Body of pancreas (tissue), 4 donors: ENCODE measurements at places on chromosomes 1 and 21. TPM values are rescaled to one million over a fixed set of nuclear protein-coding genes. Genes with fewer than 3 reads are reported as not detected.
A peak's percentile ranks its signal among the peaks of the same experiment; 100 is the strongest.

GRCh38 chr21:42665026-42665425 is 11.6 kb downstream of the PDE9A start:
- no peak overlapping the region for H3K27ac ChIP-seq
- H3K27me3 ChIP-seq = no peaks in the 10 kb centered on the region
- no peak for DNase-seq

DNA sequence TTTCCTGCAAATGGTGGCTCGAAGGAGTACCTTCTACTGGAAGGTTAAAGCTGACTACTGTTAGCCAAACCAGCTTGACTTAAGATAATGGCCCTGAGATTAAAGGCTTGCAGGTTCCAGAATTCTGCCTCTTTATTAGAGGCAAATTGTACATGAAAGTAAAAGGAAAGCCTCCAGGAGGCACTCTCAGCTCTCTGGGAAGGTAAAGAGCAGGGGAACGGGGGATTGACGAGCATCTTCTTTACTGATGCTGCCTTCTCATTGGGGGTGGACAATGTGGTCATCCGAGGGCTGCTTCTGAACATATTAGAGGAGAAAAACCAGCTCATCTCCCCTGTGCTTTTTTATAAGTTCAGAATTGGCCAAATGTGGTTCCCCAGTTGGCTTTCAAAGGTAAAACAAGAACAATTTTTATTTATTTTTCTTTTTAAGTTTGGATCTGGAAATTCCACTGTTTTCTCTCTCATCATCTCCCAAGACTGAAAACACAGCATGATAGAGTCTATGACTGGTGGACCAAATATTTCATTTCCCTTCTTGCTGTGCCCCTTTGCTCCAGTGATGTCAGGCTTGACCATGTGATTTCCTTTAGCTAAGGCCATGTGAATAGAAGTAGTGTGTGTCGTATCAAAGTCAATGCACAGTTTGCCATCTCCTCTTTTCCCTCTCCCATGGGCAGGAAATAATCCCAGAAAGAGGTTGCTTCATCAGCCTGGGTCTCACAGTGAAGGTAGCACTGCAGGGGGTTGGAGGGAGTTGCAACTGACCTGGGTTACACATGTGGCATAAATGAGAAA is 292.7 kb downstream of the PRDM2 start:
- H3K27me3 ChIP-seq = no peaks in the 10 kb centered on the region
- no peak overlapping the region for H3K4me3 ChIP-seq
- no peak overlapping the region for H3K27ac ChIP-seq
- peaks cover 5% of the 10 kb centered on the region for H3K4me1 ChIP-seq

- H3K27ac ChIP-seq = no peak overlapping the region
- no peak overlapping the region for H3K4me3 ChIP-seq
- DNase-seq = no peak
- H3K27me3 ChIP-seq = peaks cover 17% of the 10 kb centered on the region
Measured at GRCh38 chr1:6483017-6483760, 8.3 kb downstream of the PLEKHG5 start.

GRCh38 chr1:237393632-237394031 is 351.6 kb downstream of the RYR2 start:
- no peak overlapping the region for H3K4me3 ChIP-seq
- H3K27me3 ChIP-seq = no peaks in the 10 kb centered on the region
- H3K27ac ChIP-seq = no peak overlapping the region
- H3K36me3 ChIP-seq = no peaks in the 10 kb centered on the region

DNA sequence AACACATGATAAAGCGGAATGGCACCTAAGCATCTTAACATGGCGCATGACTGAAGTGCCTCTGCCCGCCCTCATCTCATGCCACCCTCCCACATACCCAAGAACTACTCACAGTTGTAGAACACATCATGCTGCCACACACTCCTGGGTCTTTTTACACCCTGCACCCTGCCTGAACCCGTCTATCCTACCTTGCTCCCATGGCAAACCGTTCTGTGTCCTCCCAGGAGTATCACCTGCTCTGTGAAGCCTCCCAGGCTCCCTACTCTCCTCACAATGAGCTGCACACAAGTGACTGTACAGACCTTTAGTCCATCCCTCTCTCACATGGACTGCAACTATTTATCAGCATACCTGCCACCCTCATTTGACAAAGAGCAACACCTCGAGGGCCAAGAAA is 144.0 kb downstream of the TGFBR3 start:
- H3K4me3 ChIP-seq = no peak overlapping the region
- H3K4me1 ChIP-seq = peaks cover 42% of the 10 kb centered on the region
- no peak overlapping the region for H3K27ac ChIP-seq
- DNase-seq = no peak
- H3K27me3 ChIP-seq = no peaks in the 10 kb centered on the region
- peaks cover 3% of the 10 kb centered on the region for H3K36me3 ChIP-seq

- peak; percentile 13 for DNase-seq
- no peaks in the 10 kb centered on the region for H3K27me3 ChIP-seq
- H3K36me3 ChIP-seq = no peaks in the 10 kb centered on the region
- no peaks in the 10 kb centered on the region for H3K4me1 ChIP-seq
- H3K4me3 ChIP-seq = no peak overlapping the region
- no peak overlapping the region for H3K27ac ChIP-seq
Measured at GRCh38 chr1:165152727-165153126, 203.8 kb downstream of the LMX1A start.

DNA sequence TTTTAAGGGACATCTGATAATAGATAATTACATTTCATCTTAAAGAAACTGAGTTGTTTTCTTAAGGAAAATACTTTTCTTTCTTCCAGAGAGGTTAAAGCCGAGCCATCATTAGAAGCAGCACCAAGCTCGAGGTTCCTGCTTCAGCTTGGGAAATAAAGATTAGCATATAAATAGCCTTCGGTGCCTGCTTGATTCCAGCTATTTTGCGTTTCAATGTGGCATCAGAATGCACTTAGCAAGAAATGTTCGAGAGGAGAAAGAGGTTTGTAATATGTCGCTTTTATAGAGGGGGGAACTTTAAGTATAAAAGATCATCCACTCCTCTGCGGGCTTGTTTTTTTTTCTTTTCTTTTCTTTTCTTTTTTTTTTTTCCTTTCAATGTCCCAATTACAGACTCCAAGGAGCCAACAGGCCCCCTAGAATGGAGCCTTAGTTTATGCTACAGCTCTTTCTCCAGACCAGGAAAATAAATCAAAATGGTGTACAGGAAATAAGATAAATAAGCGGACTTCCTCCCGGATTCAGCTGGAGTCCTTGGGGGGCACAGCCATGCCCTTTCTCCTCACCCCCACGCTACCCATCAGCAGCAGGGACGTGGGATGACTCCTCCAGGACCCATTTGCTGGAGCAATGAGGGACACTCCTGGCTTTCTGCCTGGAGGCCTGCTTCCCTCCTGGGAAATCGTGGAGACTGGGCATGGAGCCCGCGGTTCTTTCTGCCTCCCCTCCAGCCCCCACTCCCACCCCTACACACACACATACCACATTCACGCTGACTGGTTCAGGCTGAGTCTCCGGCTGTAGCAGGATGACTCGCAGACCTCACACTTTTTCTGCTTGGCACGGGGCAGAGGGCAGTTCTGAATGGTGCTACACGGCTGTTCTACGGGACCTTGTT is 131.6 kb downstream of the RRAGC start:
- H3K27me3 ChIP-seq = no peaks in the 10 kb centered on the region
- no peaks in the 10 kb centered on the region for H3K36me3 ChIP-seq
- DNase-seq = no peak
- no peaks in the 10 kb centered on the region for H3K4me1 ChIP-seq
- H3K4me3 ChIP-seq = no peak overlapping the region

DNA sequence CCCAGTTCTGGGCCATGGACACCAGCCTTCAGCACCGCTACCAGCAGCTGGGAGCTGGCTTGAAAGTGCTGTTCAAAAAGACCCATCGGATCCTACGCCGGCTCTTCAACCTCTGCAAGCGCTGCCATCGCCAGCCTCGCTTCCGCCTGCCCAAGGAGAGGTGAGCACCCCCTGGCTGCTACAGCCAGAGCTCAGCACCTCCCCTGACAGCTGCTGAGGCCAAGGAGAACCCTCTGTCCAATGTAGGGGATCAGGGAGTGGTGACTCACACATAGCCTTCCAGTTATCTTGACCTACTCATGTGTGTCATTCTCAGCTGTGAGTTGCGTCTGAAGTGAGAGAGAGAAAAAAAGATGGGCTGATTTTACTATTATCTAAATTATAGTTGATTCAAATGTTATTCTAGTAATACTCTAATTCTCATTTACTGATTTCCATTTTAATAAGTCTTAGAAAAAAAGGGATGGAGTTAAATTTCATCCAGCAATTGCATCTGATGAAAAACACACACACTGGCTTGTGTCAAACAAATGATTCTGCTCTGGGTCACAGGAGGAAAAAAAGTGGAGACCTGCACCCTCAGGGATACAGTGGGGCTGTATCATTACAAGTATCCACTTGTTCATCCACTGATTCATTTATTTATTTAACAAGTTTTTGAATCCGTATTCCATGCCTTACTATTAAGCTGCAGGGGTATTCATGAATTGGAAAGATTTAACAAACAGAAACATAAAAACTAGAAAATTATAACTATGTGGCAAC is 108.0 kb downstream of the BRINP2 start:
- H3K4me3 ChIP-seq = no peak overlapping the region
- no peaks in the 10 kb centered on the region for H3K36me3 ChIP-seq
- no peak for DNase-seq
- H3K27me3 ChIP-seq = no peaks in the 10 kb centered on the region

DNA sequence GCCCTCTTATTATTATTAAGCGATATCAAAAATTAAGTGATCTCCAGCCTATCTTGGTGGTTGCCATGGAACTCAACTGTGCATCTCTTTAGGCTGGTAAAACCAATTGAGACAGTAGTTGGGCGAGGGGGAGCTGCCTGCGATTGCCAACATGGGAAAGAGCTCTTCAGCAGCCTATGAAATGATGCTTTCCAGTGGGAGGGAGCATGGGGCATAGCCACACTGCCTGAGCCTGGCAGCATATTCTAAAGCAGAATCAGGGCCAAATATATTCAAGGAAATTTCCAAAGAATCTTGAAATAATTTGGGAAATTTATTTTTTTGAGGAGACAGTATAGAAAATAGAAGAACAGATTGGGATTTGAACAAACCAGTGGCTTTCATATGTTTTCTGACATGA is 126.9 kb upstream of the DNAH14 start:
- no peaks in the 10 kb centered on the region for H3K4me1 ChIP-seq
- no peaks in the 10 kb centered on the region for H3K36me3 ChIP-seq
- no peak overlapping the region for H3K4me3 ChIP-seq
- H3K27me3 ChIP-seq = no peaks in the 10 kb centered on the region
- no peak overlapping the region for H3K27ac ChIP-seq

GRCh38 chr1:63882048-63882704 is 108.4 kb downstream of the ROR1 start:
- H3K27ac ChIP-seq = no peak overlapping the region
- H3K4me3 ChIP-seq = no peak overlapping the region
- H3K4me1 ChIP-seq = peaks cover 23% of the 10 kb centered on the region
- H3K27me3 ChIP-seq = no peaks in the 10 kb centered on the region
- H3K36me3 ChIP-seq = no peaks in the 10 kb centered on the region
- no peak for DNase-seq

DNA sequence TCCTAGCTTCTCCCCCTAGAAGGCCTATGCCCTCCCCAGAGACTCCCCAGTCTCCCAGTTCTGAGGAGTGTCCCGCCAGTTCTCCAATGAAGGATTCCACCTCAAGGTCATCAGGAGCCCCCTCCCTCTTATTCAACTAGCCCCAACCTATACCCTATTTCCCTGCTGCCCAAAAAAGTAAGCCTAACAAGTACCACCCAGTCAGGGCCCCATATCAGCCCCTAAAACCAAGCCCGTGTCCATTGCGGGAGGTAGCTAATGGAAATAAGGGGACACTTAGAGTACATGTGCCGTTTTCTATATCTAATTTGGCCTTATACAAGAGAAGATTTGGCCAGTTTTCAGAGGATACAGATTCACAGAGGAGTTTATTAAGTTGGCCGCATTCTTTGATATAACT is 416.2 kb downstream of the MATN1 start:
- DNase-seq = no peak
- H3K27ac ChIP-seq = no peak overlapping the region
- H3K36me3 ChIP-seq = no peaks in the 10 kb centered on the region
- no peaks in the 10 kb centered on the region for H3K4me1 ChIP-seq
- H3K4me3 ChIP-seq = no peak overlapping the region

- H3K4me1 ChIP-seq = peaks cover 49% of the 10 kb centered on the region
- H3K27ac ChIP-seq = peak overlapping the region; percentile 79
- H3K4me3 ChIP-seq = no peak overlapping the region
- peak; percentile 77 for DNase-seq
Measured at GRCh38 chr1:207004931-207005830, 27.4 kb downstream of the C1orf116 start.

DNA sequence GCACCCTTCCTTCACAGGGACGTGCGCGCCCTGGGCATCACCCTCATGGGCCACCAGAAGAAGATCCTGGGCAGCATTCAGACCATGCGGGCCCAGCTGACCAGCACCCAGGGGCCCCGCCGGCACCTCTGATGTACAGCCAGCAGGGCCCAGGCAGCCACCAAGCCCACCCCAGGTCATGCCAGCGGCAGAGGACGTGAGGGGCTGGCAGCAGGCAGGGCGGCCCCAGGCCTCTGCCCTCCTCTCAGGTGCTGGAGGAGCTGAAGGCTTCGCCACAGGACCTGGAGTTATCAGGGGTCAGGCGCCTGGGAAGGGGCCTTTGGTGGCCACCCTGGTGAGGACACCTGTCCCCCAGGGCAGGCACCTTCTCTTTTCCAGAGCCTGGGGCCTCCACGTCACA is 34.8 kb upstream of the C1QA start:
- H3K36me3 ChIP-seq = no peaks in the 10 kb centered on the region

DNA sequence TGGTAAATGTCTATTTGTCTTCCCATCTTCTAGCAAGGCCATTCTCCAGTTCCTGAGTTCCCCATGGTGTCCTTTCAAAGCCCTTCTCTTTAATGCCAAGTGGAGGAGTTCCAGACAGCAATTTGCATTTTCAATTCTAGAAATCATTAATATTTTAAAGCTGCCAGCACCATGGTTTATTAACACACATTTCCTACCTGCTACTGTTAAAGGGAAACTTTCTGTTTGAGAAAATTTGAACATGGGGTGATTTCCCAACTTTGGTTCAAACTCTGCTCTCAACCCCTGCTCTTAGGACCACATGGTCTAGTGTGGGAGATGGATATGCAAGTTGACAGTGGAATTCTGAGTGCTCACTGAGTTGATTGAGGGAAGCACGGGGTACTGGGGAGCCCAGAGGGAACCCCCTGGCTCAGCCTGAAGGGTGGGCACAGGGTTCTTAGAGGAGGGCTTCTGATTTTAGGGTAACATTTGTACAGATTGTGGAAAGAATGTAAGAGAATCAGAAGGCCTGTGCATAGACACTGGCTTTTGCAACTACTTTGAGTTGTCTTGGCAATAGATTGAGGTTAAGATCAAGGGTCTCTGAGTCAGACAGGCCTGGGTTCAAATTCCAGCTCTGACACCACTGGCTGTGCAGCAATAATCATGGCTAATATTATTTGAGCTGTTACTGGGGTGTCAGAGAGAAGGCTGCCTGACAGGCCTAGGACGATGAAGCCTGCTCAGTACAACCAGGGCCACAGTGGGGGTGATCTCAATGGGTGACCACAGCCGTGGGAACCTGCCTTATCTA is 97.8 kb downstream of the BEND5 start:
- H3K36me3 ChIP-seq = no peaks in the 10 kb centered on the region
- H3K4me1 ChIP-seq = no peaks in the 10 kb centered on the region
- no peaks in the 10 kb centered on the region for H3K27me3 ChIP-seq
- H3K4me3 ChIP-seq = no peak overlapping the region

FAM167B gene
- not detected for total RNA-seq

KRTAP12-2 gene
- not detected for total RNA-seq

CFAP45 gene
- not detected for total RNA-seq

ERG gene
- total RNA-seq = 4.2 TPM

TIE1 gene
- total RNA-seq = 14.0 TPM

ITGB2 gene
- 23.3 TPM for total RNA-seq

SDC3 gene
- 19.1 TPM for total RNA-seq

SEC16B gene
- 37.6 TPM for total RNA-seq

FCRLB gene
- total RNA-seq = not detected

SSU72 gene
- 82.1 TPM for total RNA-seq
